Gastrocnemius medialis (tissue), 4 donors: ENCODE measurements at places on chromosomes 7 and 10. TPM values are rescaled to one million over a fixed set of nuclear protein-coding genes. Genes with fewer than 3 reads are reported as not detected.

- no peak for DNase-seq
Observed at GRCh38 chr7:122289426-122289825, 15.1 kb downstream of the FEZF1 start.

- DNase-seq: no peak
Observed at GRCh38 chr7:89998554-89998953, 155.7 kb upstream of the STEAP1 start.

DNA sequence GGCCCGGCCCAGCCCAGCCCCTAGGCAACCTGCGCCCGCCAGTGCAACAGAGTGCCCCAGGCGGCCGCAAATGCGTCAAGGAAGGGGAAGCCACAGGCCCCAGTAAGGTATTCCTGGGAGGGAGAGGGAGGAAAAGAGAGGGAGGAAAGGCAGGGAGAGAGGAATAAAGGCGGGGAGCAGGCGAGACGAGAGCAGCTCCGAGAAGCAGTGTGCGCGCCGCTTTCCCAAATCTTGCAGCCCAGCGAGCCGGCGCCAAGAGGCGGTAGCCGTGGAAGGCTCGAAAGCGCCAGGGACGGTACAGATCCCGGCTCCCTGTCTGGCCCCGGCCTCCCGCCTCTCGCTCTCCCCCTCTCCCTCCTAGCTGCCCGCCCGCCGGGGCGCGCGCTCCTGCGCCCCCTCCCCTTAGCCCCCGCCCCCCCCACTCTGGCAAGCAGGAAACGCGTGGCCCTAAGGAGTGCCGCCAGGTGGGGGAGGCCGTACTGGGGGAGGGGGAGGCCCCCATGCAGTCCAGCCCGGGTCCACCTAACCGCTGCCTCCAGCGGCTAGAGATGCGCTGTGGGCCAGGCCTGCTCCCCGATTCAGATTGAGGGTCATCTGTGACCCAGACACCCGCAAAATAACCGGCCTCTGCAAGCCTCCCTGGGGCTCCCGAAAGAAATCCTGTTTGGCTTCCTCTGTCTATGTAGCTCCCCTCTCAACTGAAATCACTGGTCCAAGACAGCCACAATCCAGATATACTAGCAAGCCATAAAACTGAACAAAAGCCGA lies 4.3 kb downstream of the HOXA10 start:
- DNase-seq: no peak

Gene GNG11
- 4.6 TPM for total RNA-seq

DNA sequence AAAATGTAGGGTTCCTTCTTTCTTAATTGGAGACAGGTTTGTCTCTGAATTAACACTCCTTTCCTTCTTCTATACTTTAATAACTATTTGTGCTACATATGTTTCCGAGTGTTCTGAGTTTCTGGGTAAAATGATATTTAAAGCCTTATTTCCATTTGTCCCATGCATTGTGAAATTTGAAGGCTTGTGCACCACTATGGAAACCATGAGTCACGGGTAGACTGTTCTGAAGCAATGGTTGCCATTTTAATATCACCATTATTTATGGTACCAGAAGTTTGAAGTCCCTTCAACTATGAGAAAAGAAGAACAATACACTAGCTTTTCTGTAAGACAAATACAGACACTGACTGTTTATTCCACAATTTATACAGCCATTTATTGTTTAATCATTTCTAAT lies 44.7 kb upstream of the ZEB1 start:
- no peak for DNase-seq

Gene CACNB2
- not detected for total RNA-seq

- no peak for DNase-seq
Observed at GRCh38 chr7:133024596-133024995, 57.3 kb downstream of the CHCHD3 start.
